Vagina (tissue), 2 donors: ENCODE measurements at places on chromosomes 13 and 19.

DNA sequence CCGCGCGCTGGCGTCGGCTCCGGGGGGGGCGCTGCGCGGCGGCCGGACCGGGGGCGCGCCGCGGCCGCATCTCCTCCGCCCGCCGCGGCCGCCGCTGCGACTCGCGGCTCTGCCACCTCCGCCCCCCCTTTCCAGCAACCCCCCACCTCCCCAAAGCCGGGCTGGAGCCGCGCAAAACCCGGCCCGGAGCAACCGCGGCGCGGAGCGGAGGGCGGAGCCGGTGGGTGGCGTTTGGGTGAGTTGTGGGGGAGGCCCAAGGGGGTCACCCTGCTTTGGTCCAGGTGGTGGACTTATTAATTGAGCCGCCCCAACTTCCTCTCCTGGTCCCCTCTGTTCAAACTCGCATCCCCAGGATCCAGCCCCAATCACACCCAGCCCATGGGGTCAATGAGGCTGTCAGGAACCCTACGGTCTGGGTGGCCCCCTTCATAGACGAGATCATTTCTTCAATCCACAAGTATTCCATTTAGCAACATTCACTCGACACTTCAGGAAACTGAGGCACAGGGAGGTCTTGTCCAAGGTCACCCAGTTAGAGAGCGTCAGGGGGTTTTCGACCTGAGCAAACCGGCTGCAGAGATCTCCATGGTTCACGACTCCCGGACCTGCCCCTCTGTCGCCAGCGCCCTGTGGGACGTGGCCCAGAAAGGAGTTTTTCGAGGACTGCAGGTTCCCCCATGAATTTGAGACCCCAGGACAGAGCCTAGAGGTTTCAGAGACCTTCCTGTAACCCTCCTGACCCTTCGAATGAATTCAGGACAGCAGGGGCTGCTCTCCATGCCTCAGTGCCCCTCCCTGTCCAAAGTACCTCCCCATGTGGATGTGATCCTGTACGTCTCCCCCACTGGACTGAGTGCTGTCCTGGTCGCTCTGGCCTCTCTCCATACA lies 22.4 kb upstream of the SEMA6B start:
- no peak for DNase-seq

GRCh38 chr13:70612881-70613280 lies 504.6 kb upstream of the KLHL1 start:
- DNase-seq = no peak

- DNase-seq = no peak
Observed at GRCh38 chr13:100601716-100602115, 13.1 kb upstream of the GGACT start.

DNA sequence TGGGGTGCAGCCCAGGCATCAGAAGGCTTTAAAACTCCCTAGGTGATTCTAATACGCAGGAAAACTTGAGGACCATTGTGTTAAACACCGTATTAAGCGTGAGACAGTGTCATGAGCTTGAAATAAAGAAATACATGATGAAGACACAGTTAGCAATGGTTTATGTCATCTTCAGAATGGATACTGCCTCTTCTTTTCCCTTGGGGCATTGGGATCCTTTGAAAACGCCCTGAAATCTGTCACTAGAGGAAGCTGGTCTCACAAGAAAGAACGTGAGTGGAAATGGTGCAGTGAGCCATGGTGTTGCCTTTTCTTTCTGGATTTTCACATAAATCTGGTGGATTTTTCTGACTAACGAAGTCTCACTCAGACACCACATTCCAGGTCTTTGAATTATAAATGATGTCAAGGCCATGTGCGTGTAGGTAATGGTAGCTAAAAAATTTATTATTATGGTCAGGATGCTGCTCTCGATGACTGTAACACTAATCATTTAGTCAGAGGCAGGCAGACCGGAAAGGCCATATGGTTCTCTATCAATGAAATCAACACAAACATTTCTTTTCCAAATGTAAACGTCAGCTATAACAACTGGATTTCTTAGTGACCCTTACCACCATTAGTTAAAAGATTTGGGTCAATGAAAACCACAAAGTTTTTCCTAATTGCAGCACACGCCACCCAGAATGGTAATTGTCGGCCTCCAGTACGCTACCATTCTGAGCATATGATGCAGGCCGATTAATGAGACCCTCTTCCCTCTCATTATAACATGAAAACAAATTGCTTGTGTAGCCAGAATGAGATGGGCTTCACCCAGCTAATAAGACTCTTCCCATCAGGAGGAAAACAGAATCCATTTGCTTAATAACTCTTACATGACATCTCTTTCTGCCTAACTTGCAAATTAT lies 105.6 kb downstream of the SLC7A1 start:
- DNase-seq = no peak
